ENCODE measurements at places on chromosomes 11 and 22. TPM values are rescaled to one million over a fixed set of nuclear protein-coding genes. Genes with fewer than 3 reads are reported as not detected.

OOSP4A gene
- not detected for total RNA-seq

TYR gene
- not detected for total RNA-seq

RFPL2 gene
- 1.4 TPM for total RNA-seq

- DNase-seq, result peak; percentile 93
Measured at GRCh38 chr11:44893846-44894617, 56.7 kb downstream of the TP53I11 start.

DNA sequence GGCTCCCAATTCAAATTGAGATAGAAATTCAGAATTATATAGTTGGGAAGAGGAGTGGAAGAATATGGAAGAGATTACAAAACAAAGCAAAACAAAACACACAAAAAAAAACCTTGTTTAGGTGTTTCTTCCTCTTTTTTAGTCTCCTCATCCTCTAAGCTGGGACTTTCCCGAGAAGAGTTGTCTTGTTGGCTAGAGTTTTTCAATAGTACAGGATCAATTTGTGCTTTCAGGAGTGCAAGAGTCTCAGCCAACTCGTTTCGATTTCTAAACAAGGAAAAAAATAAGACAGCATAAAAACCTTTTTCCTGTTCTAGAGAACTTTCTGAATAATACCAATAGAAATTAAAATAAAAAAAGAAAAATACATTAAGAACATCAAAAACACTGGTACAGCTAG is 87.8 kb upstream of the CLNS1A start:
- DNase-seq, result no peak

Data from glutamatergic neuron (in vitro differentiated cells).